ENCODE measurements at places on chromosomes 11 and 22.

GRCh38 chr11:90243534-90243933 lies 20.7 kb upstream of the CHORDC1 start:
- no peak for DNase-seq

DNA sequence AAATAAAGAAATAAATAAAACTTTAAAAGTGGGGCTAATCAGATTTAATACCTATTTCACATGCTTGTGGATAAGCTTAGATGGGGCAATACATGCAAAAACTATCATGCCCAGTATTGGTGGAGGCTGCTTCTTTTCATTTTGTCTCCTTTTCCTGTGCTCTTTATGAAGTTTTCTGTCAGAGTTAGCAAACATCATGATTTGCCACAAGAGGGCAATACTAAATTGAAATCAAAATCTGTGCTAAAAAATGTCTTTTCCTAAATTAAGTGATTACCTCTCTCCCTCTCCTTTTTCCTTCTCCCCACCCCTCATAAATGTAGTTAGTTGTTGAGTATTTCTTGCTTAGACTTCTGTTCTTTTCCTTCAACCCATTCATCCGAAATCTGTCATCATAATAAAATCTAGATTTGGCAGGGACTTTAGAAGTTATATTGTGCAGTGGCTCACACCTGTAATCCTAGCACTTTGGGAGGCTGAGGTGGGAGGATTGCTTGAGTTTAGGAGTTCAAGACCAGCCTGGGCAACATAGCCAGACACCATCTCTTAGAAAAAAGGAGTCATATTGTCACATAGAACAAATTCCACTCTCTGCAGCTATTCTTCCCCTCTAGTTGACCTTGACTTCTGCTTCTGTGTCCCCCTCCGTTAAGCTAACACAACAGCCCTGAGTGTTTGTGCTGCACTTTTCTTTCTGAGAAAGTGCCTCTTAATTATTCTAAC lies 4.7 kb upstream of the ARHGAP42 start:
- no peak for DNase-seq

DNA sequence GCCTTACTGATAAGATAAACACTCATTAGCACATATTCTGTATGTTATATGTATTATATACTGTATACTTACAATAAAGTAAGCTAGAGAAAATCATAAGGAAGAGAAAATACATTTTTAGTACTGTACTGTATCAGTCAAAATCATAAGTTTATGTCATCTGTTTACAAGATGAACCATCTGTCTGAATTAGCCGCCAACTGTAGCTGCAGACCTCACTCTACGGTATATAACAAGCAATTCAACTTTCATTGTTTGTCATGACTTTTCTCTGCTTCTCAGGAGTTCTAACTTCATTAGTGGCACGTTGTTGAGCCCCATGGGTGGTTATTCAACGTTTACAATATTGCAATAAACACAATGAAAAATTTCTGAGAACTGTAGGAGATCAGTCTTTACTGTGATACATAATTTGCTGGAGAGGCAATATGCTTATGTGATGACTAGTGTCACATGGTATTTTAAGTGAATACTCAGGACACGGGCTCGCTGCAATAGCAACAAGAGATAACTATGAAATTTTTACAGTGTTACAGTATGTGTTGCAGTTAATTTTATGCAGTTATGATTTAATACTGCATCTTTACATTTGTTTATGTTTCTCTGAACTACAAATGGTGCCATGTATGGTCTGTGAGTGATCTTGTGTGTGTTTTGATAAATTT lies 132.2 kb upstream of the CTSC start:
- DNase-seq: no peak

DNA sequence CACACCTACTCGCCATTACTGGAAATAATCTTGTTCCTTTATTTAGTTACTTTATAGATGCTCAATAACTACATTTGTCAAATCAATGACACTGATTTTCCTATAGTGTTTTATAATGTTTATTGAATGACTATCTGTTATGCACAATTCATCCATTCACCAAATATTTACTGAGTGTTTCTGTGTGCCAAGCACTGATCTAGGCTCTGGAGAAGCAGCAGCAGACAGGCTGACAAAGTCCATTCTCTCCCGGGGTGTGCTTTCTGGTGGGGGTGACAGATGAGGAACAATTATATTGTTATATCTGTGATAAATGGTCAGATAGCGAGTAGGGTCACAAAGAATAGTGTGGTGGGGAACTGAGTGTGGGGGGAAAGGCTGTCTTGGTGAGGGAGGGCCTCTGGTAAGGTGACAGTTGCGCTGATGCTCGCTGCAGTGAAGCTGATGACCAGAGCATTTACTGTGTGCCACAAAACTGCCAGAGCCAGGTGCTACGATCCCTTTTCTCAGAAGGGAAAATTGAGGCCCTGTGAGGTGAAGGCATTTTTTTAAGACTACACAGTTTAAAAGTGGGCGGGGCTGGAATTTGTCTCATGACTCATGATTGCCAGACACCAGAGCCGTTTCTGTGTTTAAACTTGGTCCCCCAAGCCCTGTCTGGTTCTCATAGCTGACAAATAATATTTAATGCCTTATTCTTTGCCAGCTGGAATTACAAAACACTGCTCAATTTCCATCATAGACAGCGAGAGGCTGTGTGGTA lies 10.2 kb downstream of the PACS1 start:
- DNase-seq: no peak

DNA sequence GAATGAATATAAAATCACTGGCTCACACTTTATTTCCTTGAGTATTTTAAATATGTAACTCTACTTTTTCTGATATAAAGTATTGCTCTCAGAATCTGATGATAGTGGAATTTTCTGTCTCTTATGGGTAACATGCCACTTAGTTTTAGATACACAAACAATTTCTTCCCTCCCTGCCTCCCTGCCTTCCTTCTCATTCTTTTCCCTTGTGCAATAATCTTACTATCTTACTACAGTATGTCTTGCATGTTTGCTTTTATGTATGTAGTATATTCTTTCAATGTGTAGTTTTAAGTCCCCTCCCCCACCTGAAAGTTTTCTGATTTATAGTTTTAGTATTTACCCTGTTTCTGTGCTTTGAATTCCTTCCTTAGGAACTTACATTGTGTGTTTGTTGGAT lies 48.4 kb downstream of the INSC start:
- DNase-seq: no peak

DNA sequence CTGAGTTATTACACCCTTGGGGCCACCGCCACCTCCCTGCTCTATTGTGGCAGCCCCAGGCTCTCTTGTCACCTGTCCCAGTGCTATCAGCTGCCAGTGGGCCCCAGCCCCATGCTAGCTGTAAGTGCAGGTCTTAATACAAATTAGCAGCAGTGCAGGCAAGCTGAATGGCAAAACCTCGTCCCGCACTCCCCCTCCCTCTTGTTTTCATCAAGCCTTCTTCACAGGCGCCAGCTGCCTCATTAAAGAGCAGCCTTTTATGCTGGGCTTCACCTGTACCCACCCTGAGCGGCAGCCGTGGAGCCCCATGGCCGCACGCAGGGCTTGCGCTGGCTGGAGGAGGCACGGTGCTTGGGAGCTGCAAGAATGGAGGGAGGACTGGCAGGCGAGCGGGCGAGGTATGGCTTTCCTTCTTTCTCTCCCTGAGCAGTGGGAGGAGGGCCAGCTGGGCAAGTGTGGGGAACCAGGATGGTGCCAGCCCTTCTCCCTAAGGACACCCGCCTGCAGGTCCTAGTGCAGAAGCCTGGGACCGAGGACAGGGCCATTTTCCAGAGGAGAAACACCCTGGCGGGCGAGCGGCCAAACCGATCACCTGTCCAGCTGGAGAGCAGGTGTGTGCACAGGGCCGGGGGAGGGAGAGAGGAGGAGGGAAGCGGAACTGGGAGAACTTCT lies 70.7 kb downstream of the FLI1 start:
- DNase-seq: no peak

DNA sequence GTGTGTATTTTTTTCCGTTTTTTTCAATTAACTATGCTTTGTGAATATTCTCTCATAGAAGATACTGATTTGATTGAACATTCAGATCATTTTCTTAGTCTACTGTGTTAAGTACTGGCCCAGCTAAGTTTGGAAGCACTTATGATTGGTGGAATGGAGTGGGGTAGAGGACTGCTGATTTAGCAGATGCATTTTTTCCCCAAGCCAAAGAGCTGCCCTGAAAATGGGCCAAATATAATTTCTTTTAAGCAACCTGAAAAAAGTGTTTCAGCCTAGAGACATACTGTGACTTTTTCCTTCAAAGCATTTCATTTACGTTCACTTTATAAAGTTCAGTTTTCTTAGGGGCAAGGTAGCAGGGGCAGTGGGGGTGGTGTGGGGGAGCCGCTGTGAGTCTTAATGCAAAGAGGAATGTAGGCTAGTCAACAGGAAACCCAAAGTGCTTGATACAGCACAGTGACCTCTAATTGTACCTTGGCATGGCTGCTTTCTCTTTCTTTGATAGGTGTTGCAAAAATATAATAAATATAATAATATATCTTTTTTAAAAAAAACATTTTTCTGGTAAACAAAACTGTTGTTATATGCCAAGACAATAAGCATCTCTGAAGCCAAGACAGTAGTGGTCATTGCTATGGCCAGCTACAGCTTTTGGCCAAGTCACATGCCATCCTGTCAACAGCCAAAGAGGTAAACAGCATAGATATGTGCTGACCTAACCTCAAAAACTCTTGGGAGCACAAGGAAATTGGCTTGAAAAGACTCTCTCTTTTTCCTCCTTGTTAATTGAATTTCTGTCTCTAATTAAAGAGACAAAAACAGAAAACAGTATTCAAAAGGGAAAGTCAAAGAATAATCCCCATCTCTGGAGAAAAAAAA lies 58.8 kb downstream of the LIF start:
- DNase-seq: no peak

Measured in NCI-H524 treated with DMSO at 0.1 percent for 48 hours (cell line).